Posterior cingulate gyrus (tissue), 11 donors: ENCODE measurements at places on chromosomes 7 and 10.

GRCh38 chr10:32167450-32167849, 111.2 kb upstream of the KIF5B start:
- no peak for DNase-seq

GRCh38 chr7:3591944-3592343, 290.9 kb downstream of the SDK1 start:
- no peak for DNase-seq

DNA sequence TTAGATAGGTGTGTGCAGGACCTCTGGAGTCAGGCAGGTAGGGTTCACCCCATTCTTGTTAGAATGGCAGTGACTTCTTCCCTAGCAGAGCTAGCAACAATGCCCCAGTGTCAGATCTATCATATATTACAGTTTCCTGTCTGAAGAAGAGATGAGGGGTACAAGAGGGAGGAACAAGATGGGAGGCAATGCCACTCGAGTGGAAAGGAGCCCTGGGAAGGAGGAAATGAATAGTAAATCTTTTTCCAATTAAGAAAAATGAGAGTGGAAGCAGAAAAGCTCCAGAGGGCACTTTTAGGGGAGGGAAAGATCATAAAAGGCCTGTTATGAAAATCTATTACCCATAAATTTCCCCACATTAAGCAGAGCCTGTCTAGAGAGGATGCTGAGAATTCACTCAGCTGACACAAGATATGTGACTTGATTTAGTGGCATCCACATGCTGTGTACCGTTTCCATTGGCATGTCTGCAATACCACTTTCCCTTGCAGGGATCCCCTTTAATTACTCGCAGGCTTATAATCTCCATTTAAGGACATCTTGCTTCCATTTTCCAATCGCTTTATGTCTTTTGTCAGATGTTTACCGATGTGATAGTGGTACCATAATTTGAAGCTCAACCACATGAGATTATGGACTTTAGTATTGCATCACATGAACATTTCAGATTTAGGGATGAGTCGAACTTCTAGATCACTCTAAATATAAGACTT, 70.0 kb upstream of the AGBL3 start:
- DNase-seq = no peak

DNA sequence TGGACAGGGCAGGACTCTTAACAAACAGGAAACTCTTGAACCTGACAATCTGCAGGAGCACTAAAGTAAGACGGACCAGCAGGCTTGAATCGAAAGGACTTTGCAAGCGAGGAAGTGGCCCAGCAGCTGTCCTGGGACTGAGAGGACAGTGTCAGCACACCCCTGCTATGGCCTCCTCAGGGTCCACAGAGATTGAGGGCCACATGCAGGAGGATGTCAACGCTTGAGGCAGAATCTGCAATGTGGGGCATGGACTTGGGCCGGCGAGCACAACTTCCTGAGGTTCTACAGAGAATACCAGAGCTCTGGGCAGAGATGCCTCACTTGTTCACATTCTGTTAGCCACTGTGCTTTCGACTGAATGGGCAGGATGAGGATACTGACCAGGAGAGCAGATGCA, 84.4 kb upstream of the EFCAB10 start:
- no peak for DNase-seq

- DNase-seq = no peak
Measured at GRCh38 chr7:49769285-49769857, 4.1 kb upstream of the VWC2 start.

- DNase-seq = no peak
Measured at GRCh38 chr10:78170026-78170475, 136.4 kb downstream of the RPS24 start.

DNA sequence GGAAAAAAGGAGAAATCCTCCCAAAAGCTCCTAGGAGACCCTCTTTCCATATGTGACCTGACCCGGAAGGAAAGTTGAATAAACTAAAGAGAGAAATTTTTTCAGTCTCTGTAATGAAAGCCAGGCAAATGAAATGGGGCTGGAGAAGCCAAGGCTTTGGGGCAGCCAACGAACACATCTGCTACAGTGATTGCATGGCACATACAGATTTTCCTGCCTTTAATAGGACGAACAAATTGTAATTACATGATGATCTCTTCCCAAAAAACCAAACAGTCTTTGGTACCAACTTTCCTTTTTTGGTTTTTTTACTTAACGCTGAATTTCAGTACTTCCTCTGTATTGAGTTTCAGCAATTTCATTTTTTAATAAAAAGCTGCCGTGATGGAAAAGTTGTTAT, 23.5 kb upstream of the PTN start:
- DNase-seq = no peak

- DNase-seq = no peak
Measured at GRCh38 chr10:310976-311639, 175.9 kb downstream of the ZMYND11 start.

GRCh38 chr10:125812128-125812750, 10.8 kb downstream of the UROS start:
- DNase-seq = no peak

GRCh38 chr7:142974626-142975025, 12.5 kb upstream of the KEL start:
- DNase-seq = no peak

GRCh38 chr10:103692952-103693811, 162.2 kb downstream of the SH3PXD2A start:
- no peak for DNase-seq

DNA sequence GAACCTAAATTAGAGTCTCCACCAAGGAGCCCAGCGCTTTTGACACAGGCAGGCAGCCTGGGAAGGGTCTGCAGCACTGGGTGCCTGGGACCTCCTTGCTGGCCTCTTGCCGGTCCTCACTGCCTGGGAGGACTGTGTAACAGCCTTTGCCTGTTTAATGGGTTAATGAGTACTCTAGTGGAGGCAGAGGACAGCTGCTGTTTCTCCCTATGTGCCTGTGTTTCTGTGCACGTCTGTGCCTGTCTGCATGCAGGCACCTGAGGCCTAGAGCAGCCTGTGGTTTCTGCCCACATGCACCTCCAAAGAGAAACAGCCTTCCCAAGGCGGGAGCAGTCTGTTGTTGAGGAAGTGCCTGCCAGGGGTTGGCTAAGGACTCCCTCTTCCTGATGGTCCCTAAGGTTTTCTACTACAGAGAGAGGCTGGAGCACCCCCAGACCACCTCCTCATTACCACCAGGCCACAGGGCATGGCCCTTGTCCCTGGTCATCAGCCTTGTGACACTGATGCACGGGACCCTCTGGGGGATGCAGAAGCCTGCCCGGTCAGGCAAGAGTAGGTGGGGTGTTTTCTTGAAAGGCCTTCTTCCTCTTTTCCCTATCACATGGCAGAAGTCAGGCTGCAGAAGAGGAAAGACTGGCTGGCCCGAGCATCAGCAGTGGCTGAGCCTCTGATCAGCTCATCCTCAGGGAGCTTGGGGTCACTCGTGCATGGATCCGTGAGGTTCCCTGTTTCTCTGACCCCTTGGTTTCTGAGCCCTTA, 14.2 kb downstream of the SLC29A3 start:
- no peak for DNase-seq

- no peak for DNase-seq
Measured at GRCh38 chr10:32377458-32378259, 30.7 kb upstream of the EPC1 start.

GRCh38 chr10:113541549-113541927, 11.3 kb upstream of the HABP2 start:
- DNase-seq = no peak

- DNase-seq = no peak
Measured at GRCh38 chr10:71720288-71720687, 710 bp upstream of the C10orf105 start.

GRCh38 chr10:124962421-124962820, 20.5 kb downstream of the ZRANB1 start:
- no peak for DNase-seq

DNA sequence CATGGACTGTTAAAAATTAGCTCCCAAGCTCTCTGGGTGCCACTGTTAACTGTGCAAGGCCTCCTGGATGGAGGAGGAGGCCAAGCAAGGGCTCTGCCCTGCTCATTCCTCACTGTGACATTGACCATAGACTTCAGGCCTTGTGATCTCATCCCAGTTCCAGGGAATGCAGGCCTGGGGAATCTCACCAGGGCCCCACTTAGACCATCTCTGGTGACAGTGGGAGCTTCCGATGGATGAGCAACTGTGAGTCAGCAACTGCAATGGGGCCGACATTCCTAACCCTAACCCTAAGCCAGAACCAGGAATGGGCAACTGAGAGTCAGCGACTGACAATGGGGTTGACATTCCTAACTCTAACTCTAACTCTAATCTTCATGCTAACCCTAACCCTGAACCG, 50.4 kb upstream of the MSMB start:
- no peak for DNase-seq

DNA sequence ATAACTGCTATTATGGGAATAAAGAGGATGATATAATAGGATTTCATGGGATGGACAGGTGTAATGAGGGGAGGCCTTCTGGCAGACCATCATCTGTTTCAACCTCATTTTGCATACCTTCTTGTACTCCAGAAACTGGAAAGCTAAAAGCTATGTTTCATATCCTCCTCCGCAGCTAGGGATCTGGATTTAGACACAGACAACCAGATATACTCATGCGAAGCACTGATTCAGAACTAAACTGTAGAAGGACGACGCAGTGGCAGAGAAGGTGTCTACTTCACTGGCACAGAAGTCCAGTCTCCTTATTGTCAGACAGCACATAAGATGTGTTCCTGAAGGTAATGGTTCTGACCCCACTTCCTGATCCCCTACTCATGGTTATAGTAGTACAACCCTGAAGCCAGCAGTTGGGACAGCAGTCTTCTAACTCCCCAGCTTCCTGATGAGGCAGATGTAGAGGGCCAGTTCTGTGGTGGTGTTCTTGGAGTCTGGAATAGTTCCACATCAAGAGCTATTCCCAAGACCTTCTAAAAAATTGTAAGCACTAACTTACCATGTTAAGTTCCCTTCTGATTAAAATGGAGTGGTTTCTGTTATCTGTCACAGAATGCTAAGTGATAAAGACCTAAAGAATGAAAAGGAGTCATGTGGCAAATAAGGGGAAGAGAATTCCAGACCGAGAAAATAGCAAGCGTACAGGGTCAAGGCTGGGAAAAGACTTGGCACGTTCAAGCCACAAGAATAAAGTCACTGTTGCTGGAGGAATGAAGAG, 550.3 kb downstream of the GRM8 start:
- no peak for DNase-seq

DNA sequence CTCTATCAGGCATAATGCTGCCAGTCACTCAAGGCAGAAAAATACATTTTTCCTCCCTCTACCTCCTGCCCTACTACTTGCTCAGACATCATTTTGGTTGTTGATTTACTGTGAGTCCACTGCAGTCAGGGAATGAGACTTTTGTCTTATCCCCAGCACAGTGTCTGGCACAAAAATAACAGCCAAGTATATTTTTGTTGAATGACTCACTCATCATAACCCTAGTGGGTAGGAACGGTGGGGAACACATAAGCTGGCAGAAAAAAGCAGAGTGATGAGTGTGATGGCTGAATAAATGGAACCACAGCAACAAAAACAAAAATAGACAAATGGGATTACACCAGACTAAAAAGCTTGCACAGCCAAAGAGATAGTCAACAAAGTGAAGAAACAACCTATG, 65.8 kb upstream of the LAMB4 start:
- DNase-seq = no peak

- no peak for DNase-seq
Measured at GRCh38 chr7:29806208-29806994, at the start of gene WIPF3. Gene WIPF3 (plus strand): TSS chr7:29806508. CDS start chr7:29834725, 28,217 bp downstream.

DNA sequence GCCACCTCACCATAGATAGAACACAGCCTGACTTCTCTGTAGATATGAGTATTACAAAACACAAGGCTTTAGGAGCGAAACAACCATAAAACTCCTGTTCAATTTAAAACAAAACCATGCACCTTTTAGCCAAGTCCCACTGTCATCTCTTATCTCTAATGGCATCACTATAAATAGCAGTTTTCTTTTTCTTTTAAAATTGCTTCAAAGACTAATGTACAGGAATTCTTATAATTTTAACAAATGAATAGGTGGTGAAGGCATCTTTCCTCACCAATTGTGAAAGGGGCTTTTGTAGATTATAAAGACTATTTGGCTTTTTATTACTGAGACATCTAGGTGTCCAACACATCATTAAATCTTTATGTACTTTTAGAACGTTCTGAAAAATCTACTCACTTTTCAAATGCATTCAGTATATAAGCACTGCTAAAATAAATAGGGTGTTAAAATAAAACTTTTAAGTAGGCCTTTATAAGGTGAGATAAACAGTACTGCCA, 205.7 kb upstream of the GRM3 start:
- DNase-seq = no peak

GRCh38 chr10:75530299-75530698, 98.9 kb downstream of the LRMDA start:
- DNase-seq = no peak

GRCh38 chr10:1249142-1249920, 193.1 kb downstream of the WDR37 start:
- DNase-seq = no peak

GRCh38 chr10:92732958-92733357, 43.2 kb downstream of the HHEX start:
- no peak for DNase-seq

GRCh38 chr7:9505516-9505915, 1072.1 kb downstream of the NXPH1 start:
- DNase-seq = no peak

GRCh38 chr10:60430017-60430416, 40.3 kb upstream of the ANK3 start:
- DNase-seq = no peak

GRCh38 chr7:150356265-150356897, 12.2 kb upstream of the REPIN1 start:
- DNase-seq = no peak

- DNase-seq = no peak
Measured at GRCh38 chr10:69573056-69573806, at the start of gene NEUROG3. Gene NEUROG3 (minus strand): TSS chr10:69573422. CDS start chr10:69573043, 379 bp downstream.

- no peak for DNase-seq
Measured at GRCh38 chr7:33504266-33504665, 374.9 kb downstream of the BBS9 start.

DNA sequence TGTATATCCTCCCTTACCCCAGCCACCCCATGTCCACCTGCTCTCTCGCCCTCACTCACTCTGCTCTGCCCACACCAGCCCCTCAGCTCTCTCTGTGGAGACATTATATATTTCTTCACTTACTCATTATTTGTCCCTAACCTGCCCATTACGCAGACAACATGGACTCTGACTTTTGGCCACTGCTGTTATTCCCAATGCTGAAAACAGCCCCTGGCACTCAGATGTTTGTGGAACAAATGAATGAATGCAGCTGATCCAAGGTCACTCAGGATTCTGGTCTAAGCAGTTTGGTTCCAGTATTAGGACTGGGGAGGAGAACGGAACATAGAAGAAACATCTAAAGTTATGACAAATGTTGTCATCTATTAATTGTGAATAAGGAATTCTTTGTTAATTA, 26.7 kb downstream of the GNA12 start:
- DNase-seq = no peak

DNA sequence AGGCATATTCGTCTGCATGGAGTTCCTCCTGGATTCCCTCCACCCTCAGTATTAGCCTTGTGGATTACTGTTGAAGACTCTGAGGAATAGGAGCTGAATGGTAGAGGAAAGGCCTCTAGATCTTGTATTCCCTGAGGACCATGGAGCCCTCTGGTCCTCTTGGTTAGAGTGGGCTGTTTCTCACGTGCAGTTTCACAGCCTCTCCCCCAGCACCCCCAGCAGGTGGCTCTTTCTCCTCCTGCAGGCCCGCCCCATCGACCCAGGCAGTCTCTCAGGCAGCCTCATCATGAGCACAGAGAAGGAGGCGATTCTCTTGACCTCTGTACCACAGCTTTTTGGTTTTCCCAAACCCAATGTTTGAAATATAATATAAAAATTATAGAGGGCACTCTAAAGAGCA, 102.0 kb downstream of the WNT2 start:
- no peak for DNase-seq

- DNase-seq = no peak
Measured at GRCh38 chr10:77441353-77442166, 196.0 kb downstream of the KCNMA1 start.

GRCh38 chr10:111267673-111268072, 190.8 kb downstream of the ADRA2A start:
- no peak for DNase-seq
